ENCODE measurements at places on chromosomes 1 and 21.
A peak's percentile ranks its signal among the peaks of the same experiment; 100 is the strongest.

- DNase-seq, result no peak
Measured at GRCh38 chr1:230548997-230549396, 93.3 kb upstream of the COG2 start.

- no peak for DNase-seq
Measured at GRCh38 chr1:183520379-183520778, 48.1 kb downstream of the SMG7 start.

DNA sequence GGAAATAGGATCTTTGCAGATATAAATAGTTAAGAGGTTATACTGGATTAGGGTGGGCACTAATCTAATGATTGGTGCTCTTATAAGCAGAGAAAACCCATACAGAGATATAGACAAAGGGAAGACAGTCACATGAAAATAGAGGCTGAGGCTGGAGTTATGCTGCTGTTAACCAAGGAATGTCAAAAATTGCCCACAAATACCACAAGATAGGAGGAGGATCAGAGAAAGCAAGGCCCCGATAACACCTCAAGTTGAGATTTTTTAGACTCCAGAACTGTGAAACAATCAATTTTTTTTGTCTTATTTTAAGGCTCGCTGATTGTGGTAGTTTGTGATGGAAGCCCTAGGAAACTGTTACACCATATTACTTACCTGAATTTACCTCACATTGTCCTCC, 513.2 kb downstream of the COL11A1 start:
- no peak for DNase-seq

- no peak for DNase-seq
Measured at GRCh38 chr1:52926864-52927211, 238 bp upstream of the SCP2 start.

DNA sequence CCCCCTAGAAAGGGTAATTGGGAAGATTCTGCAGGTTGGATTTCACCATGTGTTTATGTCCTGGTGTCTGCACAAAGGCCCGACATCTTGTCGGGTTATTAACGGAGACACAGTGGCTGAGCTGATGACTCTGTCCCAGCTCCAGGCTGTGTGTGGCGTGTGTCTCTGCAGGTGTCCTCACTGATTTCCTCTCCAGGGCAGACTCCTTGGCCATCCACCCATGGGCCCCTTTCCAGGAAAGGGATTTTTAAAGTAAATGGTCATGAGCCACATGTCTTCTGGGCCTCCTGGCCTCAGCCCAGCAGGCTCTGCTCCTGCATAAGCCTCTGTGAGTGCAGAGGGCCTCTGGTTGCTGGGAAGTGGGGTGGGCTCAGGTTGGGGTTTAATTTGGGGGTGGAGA, 418.7 kb upstream of the VAMP3 start:
- no peak for DNase-seq

DNA sequence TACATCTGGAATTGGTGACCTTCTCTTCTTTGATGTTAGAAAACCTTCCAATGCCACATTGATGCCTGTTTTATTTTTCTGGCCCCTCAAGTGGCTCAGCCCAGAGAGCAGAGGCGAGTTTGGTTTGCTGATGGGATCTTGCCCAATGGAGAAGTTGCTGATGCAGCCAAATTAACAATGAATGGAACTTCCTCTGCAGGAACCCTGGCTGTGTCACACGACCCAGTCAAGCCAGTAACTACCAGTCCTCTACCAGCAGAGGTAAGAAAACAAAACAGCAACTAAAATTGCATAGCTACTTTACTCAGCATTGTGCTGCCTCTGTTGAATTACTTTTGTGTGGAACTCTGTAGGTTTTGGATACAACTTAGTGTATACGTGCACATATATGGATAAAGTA, 97.6 kb downstream of the CC2D1B start:
- no peak for DNase-seq

- no peak for DNase-seq
Measured at GRCh38 chr21:32278103-32278502, 746 bp downstream of the MIS18A start.

DNA sequence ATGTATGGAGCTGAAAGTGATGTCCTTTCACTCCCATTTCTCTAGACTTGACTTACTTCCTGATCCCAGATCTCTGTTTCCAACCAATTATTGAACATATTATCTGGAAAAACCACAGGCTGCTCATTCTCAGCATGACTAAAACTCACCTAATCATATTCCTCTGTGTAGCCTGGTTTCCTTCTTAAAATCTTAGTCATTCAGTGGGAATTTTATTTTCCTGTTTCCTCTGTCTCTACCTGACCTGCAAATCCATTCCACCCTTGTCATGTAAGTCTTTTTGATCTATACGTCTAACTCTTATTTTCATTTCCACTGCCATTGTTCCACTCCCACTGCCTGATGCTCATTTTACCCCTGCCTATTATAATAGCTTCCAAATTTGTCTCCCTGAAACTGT, 67.9 kb upstream of the APOBEC4 start:
- no peak for DNase-seq

DNA sequence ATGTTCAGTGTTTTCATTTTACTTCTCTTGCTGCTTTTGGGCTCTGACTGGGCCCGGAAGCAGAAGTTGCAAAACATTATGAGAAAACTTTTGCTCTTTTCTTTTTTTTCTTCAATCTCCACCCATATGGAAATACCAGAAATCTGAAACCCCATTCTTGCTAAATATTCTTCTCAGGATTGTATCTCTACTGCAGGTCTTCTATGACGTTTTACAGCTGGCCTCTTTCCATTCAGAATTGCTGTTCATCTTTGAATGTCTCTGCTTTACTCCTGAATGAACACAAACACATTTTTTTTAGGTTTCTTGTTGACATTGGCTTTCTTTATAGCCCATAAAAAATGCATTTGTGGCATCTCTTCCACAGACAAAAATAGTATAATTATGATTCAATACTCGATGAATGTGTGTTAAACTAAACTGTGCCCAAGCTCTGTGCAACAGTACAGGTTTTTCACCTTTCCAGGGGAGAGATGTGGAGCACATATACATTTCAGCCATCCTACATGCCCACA, 18.8 kb downstream of the PTPRC start:
- DNase-seq, result no peak

DNA sequence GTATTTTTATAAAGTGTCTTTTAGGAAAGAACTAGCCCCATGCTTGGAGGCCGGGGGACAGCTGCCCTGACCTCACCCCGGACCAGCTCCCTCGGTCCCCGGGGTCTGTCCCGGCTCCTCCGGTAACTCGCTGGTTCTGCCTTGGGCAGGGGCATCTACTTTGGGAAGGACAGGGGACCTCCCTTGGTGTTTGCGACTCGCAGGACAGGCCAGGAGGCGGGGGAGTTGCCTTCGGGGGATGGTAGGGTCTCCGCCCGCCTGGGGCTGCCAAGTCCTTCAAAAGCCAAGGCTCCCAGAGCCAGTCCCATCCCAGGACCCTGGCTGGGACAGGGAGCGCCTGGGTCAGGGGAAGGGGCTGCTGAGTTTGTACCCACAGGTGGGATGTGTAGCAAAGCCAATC, 157.9 kb downstream of the PEX14 start:
- DNase-seq, result no peak

DNA sequence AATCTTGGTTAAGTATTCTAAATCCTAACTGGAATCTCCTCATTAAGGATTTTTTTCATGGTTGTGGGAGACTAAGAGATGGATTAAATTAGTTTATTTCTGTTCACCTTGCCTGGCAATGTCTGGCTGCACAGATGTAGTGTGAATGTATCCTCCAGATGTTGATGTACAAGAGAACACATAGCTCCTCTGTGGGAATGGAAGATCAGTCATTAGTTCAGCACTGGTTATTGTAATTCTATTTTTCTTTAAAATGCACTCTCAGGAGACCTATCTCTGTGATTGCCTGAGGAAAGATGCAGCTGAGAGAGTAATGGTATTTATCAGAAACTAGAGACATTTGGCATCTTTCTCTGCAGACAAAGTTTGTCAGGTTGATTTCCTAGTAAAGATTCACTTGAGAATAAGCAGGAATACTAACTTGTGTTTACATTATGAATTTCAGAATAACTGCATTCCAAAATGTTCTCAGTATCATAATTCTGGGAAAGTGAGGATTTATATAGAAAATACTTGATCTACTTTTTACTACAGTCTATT, 178.6 kb downstream of the GIPC2 start:
- no peak for DNase-seq

- DNase-seq, result no peak
Measured at GRCh38 chr1:183559061-183559460, 31.2 kb downstream of the NCF2 start.

DNA sequence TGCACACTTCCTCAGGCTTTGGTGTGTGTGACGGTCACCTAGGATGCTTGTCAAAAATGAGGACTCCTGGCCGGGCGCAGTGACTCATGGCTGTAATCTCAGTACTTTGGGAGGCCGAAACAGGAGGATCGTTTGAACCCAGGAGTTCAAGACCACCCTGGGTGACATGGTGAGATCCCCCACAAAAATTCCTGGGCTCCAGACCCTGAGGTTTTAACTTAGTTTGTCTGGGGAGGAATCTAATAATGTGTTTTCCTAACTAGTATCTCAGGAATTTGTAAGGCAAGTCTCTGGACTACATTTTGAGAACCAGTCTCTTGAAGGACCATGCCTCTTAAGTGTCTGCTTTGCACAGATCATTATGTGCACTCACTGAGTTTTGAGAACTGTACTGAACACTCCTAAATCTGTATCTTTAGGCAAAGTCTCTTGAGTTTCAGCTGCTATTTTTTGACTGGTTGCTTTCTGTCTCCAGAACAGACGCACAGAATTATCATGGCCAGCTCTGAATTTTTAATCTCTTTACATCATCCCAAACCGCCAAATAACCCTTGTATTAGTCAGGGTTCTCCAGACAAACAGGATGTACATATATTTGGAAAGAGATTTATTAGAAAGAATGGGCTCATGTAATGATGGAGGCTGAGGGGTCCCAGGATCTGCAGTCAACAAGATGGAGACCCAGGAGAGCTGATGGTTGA, 45.5 kb upstream of the VANGL1 start:
- DNase-seq, result no peak

GRCh38 chr1:208409176-208409575, 165.0 kb upstream of the PLXNA2 start:
- DNase-seq, result no peak

DNA sequence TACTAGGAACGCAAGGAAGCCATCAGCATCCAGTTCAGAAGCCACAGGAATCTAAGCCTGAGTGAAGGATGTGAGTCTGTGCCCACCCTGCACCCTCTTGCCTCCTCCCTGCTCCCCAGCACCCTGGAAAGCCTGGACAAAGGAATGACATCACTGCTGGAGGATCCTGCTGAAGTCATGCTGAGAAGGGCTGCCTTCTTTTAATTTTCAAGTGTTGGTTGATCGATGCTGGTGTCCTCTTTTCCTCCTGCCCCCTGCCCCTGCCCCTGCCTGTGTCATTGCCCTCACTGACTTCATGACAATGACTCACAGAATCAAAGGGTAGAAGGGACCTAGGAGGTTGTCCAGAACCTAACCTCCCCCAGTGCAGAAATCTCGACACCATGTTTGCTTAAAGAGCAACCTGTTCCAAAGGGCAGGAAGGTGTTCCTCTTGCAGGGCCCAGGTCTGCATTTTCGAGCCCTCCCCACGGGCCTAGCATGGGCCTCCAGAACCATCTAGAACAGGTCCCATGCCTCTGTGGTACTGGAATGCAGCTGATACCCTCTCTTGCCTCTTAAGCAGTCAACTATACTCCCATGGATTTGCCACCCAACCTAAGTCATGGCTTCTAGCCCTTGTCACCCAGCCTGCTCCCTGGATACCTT, 9.6 kb downstream of the DHRS3 start:
- DNase-seq, result no peak

- DNase-seq, result no peak
Measured at GRCh38 chr1:176444286-176444685, 18.7 kb upstream of the PAPPA2 start.

DNA sequence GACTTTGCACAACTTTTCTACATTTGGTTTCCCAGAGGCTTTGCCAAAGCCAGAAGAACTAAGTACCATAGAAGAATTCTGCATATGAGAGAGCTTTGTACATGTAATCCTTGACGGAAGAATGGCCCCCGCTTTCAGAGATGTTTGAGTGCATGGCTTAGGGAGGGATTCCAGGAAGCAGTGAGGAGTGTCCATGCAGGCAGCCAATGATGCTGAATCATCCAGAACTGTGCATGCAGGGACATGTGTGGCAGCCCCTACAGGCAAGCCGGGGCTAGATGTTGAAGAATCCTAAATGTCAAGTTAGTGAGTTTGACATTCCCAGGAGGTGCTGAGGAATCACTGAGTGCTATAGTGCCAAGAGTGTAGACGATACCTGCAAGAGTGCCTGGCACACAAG, 9.9 kb upstream of the HAO2 start:
- DNase-seq, result no peak

- no peak for DNase-seq
Measured at GRCh38 chr1:186999506-186999905, 170.8 kb downstream of the PLA2G4A start.

GRCh38 chr1:44405031-44405797, at the start of gene RNF220:
TSS of gene RNF220 (plus strand) at chr1:44405255.
- DNase-seq, result no peak

- DNase-seq, result no peak
Measured at GRCh38 chr1:229224308-229224707, 46.6 kb upstream of the RAB4A start.

DNA sequence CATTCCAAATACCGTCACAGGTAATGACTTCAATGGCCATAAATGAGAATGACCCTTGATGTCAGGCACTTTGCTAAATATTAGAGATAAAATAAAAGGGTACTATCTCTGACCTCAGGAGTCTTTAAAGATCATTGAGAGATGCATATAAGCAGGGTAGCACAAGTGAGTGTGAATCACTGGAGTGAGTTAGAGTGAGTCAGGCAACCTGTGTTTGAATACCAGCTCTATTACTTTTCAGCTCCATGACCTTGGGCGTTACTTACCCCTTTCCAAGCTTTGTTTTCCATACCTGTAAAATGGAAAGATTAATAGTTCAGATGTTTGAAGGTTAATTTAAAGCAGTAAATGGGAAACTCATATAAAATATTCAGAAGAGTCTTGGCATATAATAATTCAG, 1058.0 kb upstream of the ADGRL4 start:
- no peak for DNase-seq

DNA sequence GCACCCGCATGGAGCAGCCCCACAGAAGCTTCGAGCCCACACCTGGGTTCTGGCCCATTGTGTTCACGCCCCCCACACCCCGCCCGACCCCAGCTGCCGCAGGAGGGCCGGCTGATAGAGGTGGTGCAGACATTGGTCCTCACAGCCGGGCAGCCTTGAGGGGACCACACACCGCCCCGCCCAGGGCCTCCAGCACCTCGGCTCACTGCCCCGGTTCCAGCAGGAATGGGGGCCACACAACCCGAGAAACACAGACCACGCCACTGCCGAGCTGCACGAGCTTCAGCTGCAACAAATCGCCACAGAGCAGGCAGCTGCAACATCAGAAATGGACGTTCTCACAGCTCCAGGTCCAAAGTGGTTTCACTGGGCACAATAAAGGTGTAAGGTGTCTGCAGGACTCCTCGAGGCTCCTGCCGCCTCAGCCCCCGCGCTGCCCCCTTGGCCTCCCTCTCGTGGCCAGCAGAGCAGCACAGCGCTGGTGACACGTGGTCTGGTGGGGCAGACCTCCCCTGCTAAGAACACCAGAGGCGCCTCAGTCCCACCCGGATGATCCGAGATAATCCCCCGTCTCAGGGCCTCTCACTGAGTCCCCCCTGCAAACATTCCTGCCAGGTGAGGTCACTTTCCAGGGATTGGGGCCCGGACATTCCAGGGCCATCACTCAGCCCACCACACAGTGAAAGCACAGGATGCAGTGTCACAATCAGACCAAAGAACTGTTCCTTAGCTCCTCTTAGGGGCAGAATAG, 62.3 kb upstream of the ADARB1 start:
- DNase-seq, result peak; percentile 85

GRCh38 chr1:19811206-19811851, 3.8 kb downstream of the RNF186 start:
- no peak for DNase-seq
